ENCODE measurements at places on chromosomes 7 and 10.

DNA sequence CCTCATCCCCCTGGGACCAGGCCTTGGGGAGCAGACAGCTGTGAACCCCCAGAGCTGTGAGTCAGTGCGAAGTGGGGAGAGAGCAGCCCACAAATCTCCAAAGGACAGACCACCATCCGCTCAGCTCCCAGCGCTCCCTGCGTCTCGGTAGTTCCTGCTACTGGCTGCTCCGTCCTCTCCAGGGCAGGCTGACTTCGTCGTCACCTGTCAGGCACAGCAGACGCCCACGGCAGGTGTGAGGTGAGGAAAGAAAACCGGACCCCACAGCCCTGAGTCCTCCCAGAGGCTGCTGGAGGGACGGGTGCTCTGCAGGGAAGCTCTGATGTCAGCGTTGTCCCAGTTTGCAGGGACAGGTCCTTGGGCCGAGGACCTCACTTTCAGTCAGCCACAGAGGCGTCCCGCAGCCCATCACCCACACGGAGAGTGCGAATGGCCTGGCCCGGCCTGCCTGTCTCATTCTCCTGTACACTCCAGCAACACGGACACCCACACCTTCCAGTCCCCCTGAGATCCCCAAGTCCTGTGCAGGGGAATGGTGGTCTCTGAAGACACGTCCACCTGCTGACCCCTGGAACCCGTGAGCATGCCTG, 95.2 kb downstream of the DNAJB6 start:
- DNase-seq: no peak

DNA sequence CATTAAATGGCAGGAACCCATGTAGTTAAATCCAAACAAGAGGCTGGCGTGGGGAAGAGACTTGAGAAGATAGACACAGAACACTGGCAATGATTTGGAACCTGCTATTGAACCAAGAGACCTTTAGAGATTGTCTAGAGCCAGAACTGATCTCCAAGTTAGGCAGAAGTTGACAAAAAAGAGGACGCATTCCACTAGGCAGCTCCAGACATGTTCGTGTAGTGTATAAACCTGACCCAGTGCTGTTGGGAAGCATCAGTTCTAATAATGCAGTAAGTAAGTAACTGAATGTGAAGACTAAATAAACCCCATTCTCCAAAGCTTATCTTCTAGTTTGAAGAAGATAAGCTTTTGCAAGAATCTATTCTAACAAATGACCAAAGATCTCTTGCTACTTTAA, 50.8 kb downstream of the AP3M1 start:
- no peak for DNase-seq

- DNase-seq: no peak
Observed at GRCh38 chr7:69134316-69134715, 464.0 kb upstream of the AUTS2 start.

GRCh38 chr10:34922138-34922537, 107.0 kb upstream of the PARD3 start:
- DNase-seq: no peak

Measured in COLO829 (cell line).